Left lung (tissue), 14 donors: ENCODE measurements at places on chromosomes 16 and 17.

- H3K27ac ChIP-seq: no peak overlapping the region
- H3K4me1 ChIP-seq: peaks cover 5% of the 10 kb centered on the region
- no peaks in the 10 kb centered on the region for H3K27me3 ChIP-seq
- no peak overlapping the region for H3K4me3 ChIP-seq
- no peaks in the 10 kb centered on the region for H3K36me3 ChIP-seq
- no peak for DNase-seq
Measured at GRCh38 chr16:85210423-85211169, 98.3 kb upstream of the CIBAR2 start.

GRCh38 chr16:52680993-52681392 is 134.1 kb upstream of the TOX3 start:
- DNase-seq: no peak
- H3K36me3 ChIP-seq: no peaks in the 10 kb centered on the region
- no peak overlapping the region for H3K4me3 ChIP-seq
- H3K27me3 ChIP-seq: no peaks in the 10 kb centered on the region
- H3K27ac ChIP-seq: no peak overlapping the region

DNA sequence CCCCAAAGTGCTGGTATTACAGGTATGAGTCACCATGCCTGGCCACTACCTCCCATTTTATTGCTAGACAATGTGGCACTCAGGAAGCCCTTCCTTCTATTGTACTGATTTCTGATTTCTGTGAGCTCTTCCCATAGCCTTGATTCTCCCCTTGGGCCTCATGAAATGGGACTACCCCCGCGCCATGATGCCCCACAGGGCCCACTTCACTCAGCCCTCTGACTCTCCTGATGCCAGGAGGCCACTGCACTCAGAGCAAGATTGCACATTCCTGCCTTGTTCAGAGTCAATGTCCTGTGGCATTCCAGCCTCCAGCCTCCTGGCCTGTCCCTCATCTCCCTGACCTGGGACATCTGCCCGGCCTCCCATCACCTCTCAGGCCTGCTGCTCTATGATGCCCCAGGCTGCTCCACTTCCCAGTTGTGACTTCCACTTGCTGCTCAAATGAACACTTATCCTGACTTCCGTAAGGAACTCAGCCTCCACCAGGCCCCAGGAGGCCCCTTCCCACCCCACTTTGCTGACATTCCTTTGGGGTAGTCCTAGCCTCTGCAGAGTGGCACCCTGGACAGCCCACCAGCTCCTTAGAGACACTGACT is 66.6 kb upstream of the KSR1 start:
- H3K27me3 ChIP-seq: no peaks in the 10 kb centered on the region
- no peak overlapping the region for H3K27ac ChIP-seq
- no peak overlapping the region for H3K4me3 ChIP-seq
- DNase-seq: no peak

DNA sequence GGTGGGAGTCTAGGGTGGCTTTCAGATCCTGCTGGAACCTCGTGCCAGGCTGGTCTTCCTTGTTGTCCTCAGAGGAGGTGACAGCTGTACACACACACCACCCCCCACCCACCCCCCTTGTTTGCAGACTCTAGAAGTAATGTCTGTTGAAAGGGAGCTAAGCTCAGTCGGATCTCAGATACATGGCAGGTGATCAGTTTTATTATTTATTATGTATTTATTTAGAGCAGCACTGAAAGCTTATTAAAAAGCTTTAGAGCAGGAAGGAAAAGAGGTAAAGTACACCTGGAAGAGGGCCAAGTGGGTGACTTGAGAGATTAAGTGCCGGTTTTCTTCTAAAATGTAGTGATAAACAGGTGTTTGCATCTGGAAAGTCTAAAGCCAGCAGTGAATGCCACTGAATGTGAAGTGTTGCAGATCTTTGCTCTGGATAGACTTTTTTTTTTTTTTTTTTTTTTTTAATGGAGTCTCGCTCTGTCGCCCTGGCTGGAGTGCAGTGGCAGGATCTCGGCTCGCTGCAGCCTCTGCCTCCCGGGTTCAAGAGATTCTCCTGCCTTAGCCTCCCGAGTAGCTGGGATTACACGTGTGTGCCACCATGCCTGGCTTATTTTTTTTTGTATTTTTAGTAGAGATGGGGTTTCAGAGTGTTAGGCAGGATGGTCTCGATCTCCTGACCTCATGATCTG is 40.2 kb downstream of the FOXK2 start:
- no peak for DNase-seq
- H3K27me3 ChIP-seq: no peaks in the 10 kb centered on the region
- H3K36me3 ChIP-seq: no peaks in the 10 kb centered on the region
- peaks cover 27% of the 10 kb centered on the region for H3K4me1 ChIP-seq
- no peak overlapping the region for H3K27ac ChIP-seq

GRCh38 chr17:32443827-32444300 is 446 bp upstream of the PSMD11 start:
- H3K4me3 ChIP-seq: peak overlapping the region; percentile 86
- H3K27me3 ChIP-seq: no peaks in the 10 kb centered on the region
- H3K36me3 ChIP-seq: peaks cover 21% of the 10 kb centered on the region
- H3K27ac ChIP-seq: no peak overlapping the region

DNA sequence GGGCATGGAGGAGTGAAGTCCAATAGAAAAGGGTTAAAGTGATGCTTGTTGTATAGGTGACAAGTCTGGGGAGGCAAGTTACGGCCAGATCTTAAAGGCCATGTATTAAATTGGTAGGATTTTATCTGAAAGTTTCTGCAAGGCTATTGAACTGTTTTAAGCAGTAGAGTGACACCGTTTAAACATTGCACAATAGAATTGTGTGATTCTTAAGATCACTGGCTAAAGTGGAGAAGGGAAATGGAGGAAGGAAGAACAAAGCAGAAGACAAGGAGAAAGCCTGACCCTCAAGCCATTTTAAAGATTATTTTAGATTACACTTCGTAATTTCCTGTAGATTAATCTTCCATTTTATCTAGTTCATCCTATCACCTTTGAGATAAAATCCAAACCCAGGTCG is 5.6 kb upstream of the MPHOSPH6 start:
- DNase-seq: no peak
- no peak overlapping the region for H3K4me3 ChIP-seq
- peaks cover 8% of the 10 kb centered on the region for H3K27me3 ChIP-seq
- H3K36me3 ChIP-seq: no peaks in the 10 kb centered on the region

GRCh38 chr16:25079637-25080378 is 31.7 kb upstream of the LCMT1 start:
- DNase-seq: no peak
- H3K36me3 ChIP-seq: no peaks in the 10 kb centered on the region
- H3K4me1 ChIP-seq: no peaks in the 10 kb centered on the region
- no peak overlapping the region for H3K27ac ChIP-seq

DNA sequence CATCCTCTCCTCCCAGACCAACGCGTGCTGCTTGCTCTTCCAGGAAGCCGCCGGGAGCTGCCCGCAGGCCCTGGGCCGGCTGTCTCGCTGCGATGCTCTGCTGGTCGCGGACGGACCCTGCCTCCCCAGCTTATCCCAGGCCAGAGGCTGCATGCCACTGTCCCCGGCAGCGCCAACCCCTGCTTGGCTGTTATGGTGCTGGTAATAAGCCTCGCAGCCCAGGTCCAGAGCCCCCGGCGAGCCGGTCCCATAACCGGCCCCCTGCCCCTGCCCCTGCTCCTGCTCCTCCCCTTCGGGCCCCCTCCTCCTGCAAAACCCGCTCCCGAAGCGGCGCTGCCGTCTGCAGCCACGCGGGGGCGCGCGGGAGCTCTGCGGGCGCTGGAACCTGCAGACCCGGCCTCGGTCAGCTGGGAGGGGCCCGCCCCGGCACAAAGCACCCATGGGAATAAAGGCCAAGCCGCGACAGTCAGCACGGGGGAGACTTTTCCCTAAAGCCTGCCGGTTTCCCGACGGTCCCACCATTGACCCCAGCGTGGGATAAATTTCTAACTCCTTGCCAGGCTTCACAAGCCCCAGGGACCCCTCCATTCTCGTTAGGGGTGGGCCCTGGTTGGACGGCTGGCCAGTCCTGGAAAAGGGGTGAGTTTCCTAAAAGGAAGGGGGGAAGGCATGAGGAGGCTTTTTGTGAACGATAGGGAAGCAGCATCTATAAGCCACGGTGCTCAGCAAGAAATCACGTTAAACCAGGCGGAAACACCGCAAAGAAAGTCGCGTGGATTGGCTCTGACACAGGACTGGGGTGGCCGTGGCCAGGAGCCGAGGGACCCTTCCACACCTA is 11.2 kb downstream of the ENPP7 start:
- no peak overlapping the region for H3K27ac ChIP-seq
- no peak overlapping the region for H3K4me3 ChIP-seq
- peaks cover 10% of the 10 kb centered on the region for H3K27me3 ChIP-seq
- H3K4me1 ChIP-seq: peaks cover 4% of the 10 kb centered on the region
- H3K36me3 ChIP-seq: no peaks in the 10 kb centered on the region
